Pancreas (tissue), 10 donors: ENCODE measurements at places on chromosomes 3 and 15. TPM values are rescaled to one million over a fixed set of nuclear protein-coding genes. Genes with fewer than 3 reads are reported as not detected.

CCDC33 gene
- not detected for total RNA-seq

MAPK6 gene
- total RNA-seq = 7.4 TPM

SMCO1 gene
- total RNA-seq = not detected

WDR76 gene
- total RNA-seq = 2.9 TPM

ACY1 gene
- 16.8 TPM for total RNA-seq

PRR20G gene
- total RNA-seq = not detected

FANCD2OS gene
- not detected for total RNA-seq

- DNase-seq = no peak
- no peaks in the 10 kb centered on the region for H3K4me1 ChIP-seq
- H3K4me3 ChIP-seq = no peak overlapping the region
- no peak overlapping the region for H3K27ac ChIP-seq
These were observed 52.4 kb downstream of the ANP32A start for GRCh38 chr15:68768321-68768720.

DNA sequence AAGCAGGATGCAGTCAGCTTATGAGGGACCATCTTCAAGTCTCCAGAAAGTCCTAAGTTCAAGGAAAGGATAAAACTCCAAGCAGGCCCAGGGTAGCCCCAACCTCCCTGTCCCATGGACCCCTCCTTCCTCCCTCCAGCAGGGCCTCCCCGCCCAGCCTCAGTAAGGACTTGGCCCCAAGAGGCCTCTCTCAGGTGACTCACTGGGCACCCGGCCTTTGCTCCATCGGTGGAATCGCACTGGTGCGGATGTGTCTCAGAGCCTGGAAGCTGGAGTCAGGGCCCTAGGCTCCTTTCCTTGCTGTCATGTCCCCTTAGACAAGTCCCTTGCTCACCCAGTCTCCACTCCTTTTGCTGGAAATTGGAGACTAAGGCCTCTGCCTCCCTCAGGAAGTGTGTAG, 114.4 kb upstream of the RNF7 start:
- DNase-seq = no peak
- no peak overlapping the region for H3K27ac ChIP-seq
- no peaks in the 10 kb centered on the region for H3K27me3 ChIP-seq
- no peaks in the 10 kb centered on the region for H3K36me3 ChIP-seq
- H3K4me3 ChIP-seq = no peak overlapping the region
- H3K4me1 ChIP-seq = no peaks in the 10 kb centered on the region

DNA sequence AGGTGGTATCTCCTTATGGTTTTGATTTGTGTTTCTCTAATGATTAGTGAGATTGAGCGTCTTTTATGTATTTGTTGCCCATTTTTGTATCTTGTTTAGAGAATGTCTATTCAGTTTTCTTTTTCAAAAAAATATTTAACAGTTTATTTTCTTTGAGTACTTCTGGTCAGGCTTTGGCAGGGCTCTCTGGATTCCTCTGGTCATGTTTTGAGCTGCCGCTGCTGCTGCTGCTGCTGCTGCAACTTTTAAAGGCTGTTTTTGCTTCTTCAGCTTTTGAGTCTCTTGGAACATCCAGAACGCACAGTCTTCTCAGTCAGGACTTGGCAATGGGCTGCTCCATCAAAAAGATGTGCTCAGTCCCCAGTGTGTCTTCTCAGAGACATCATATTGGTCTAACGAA, 40.1 kb downstream of the REC114 start:
- no peak overlapping the region for H3K4me3 ChIP-seq
- no peaks in the 10 kb centered on the region for H3K4me1 ChIP-seq
- no peak overlapping the region for H3K27ac ChIP-seq
- no peak for DNase-seq
- no peaks in the 10 kb centered on the region for H3K36me3 ChIP-seq
- H3K27me3 ChIP-seq = no peaks in the 10 kb centered on the region

DNA sequence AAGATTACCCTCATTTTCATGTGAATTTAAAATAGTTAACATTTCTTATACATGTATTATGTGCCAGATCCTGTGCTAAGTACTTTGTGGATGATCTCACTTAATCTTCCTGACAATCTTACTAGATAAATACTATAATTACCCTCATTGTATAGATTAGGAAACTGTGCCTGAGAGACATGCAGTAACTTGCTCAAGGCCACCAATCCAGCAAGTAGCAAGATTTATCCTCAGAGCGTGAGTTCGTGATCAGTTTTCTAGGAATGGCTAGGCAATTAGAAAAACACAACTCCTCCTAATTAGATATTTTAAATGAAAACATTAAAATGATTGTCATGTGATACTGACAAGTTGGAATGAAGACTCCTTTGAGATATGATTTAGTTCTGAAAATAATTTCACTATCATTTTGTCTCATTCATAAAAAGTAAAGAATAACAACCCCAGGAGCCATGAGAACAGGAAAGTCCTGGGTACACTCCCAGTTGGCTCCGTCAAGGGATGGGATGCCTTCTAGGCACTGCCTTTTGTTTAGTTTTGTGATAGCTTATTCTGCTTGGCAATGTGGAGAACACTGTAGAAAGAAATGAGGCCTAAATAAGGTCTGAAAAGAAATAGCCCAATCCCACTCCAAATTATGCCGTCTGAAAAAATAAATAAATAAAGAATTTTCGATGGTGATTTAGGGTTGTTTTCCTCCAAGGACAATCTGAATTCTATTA, 61.3 kb downstream of the FBN1 start:
- H3K4me3 ChIP-seq = no peak overlapping the region
- no peaks in the 10 kb centered on the region for H3K36me3 ChIP-seq
- DNase-seq = no peak
- H3K27me3 ChIP-seq = no peaks in the 10 kb centered on the region

- no peak for DNase-seq
- H3K4me1 ChIP-seq = peaks cover 9% of the 10 kb centered on the region
- H3K36me3 ChIP-seq = no peaks in the 10 kb centered on the region
- H3K4me3 ChIP-seq = no peak overlapping the region
These were observed 46.4 kb downstream of the TNFAIP8L3 start for GRCh38 chr15:51048308-51048707.

DNA sequence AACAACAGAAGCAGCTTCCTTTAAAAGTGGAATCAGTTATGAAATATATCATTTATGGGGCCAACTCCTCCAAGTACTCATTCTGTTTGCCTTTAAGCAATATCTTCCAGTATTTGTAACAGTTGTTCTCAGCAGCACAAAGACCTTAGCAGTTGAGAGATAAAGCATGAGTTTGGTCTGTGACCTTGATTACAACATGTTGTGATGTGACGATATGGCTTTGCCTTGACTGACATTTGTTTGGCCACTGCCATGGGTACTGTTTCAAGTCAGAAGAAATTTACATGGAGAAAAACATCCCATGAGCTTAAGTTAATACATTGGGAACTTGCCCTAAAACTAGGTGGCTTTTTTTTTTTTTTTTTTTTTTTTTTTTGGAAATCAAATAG, 175.1 kb upstream of the KBTBD8 start:
- no peaks in the 10 kb centered on the region for H3K27me3 ChIP-seq
- H3K4me3 ChIP-seq = no peak overlapping the region
- H3K36me3 ChIP-seq = no peaks in the 10 kb centered on the region
- H3K4me1 ChIP-seq = peaks cover 43% of the 10 kb centered on the region
- no peak for DNase-seq
- peak overlapping the region; percentile 74 for H3K27ac ChIP-seq

- H3K27ac ChIP-seq = no peak overlapping the region
- no peaks in the 10 kb centered on the region for H3K36me3 ChIP-seq
- no peak for DNase-seq
- no peak overlapping the region for H3K4me3 ChIP-seq
These were observed 164.3 kb upstream of the IL12A start for GRCh38 chr3:159824333-159824732.

- H3K4me3 ChIP-seq = no peak overlapping the region
- peaks cover 14% of the 10 kb centered on the region for H3K27me3 ChIP-seq
- no peak for DNase-seq
- no peaks in the 10 kb centered on the region for H3K4me1 ChIP-seq
- no peaks in the 10 kb centered on the region for H3K36me3 ChIP-seq
These were observed 146.2 kb downstream of the LMLN start for GRCh38 chr3:198106265-198106664.

- H3K27ac ChIP-seq = no peak overlapping the region
- no peaks in the 10 kb centered on the region for H3K36me3 ChIP-seq
- H3K4me3 ChIP-seq = no peak overlapping the region
- no peaks in the 10 kb centered on the region for H3K27me3 ChIP-seq
These were observed 14.1 kb upstream of the LOXL1 start for GRCh38 chr15:73912030-73912596.

GRCh38 chr3:13161771-13162535, 88.7 kb upstream of the IQSEC1 start:
- H3K27me3 ChIP-seq = no peaks in the 10 kb centered on the region
- no peaks in the 10 kb centered on the region for H3K4me1 ChIP-seq
- no peak for DNase-seq
- H3K4me3 ChIP-seq = no peak overlapping the region

- no peaks in the 10 kb centered on the region for H3K36me3 ChIP-seq
- H3K4me1 ChIP-seq = peaks cover 33% of the 10 kb centered on the region
- no peaks in the 10 kb centered on the region for H3K27me3 ChIP-seq
These were observed 2.2 kb downstream of the FURIN start for GRCh38 chr15:90870354-90871138.

- no peaks in the 10 kb centered on the region for H3K36me3 ChIP-seq
- H3K4me3 ChIP-seq = no peak overlapping the region
- no peaks in the 10 kb centered on the region for H3K27me3 ChIP-seq
- no peaks in the 10 kb centered on the region for H3K4me1 ChIP-seq
These were observed 12.4 kb downstream of the GNB4 start for GRCh38 chr3:179438841-179439240.

- H3K4me1 ChIP-seq = no peaks in the 10 kb centered on the region
- no peaks in the 10 kb centered on the region for H3K27me3 ChIP-seq
- H3K4me3 ChIP-seq = no peak overlapping the region
- H3K27ac ChIP-seq = no peak overlapping the region
- DNase-seq = no peak
These were observed 15.1 kb upstream of the ZBTB47 start for GRCh38 chr3:42638339-42638842.

DNA sequence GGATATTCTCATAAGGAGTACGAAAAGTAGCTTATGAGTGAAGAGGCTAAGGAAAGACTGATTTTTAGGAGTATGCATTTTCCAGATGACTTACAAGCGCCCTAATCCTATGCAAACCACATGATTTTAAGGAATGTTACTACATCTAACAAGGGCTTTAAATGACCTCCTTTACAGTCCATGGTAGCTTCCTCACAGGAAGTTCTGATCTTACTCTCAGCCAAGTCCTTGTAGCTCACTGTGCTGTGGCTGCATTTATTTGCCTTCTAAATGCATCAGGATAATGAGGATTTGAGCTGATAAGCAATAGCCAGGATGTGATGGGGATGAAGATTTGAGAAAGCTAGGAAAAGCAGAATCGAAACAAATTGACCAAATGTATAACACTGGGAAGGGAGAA, 896.0 kb downstream of the MCTP2 start:
- no peak overlapping the region for H3K27ac ChIP-seq
- H3K36me3 ChIP-seq = no peaks in the 10 kb centered on the region
- no peaks in the 10 kb centered on the region for H3K27me3 ChIP-seq
- H3K4me3 ChIP-seq = no peak overlapping the region

DNA sequence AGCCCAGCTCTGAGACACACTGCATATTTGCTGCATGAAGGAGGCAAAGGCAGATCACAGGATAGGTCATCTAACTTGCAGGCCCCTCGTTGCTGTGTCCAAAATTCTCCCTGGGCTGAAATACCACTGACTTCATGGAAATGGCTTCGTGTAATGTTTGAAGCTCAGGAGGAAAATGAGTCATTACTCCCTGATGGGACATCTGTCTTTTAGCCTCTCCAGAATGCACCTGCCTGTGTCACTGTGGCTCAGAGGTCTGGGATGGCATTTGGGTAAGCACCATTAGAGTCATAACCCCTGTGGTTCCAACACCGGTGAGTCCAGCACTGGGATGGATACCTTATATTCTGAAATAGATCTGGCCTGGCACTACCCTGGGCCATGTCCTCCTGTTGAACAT, 51.5 kb downstream of the IL12A start:
- no peaks in the 10 kb centered on the region for H3K27me3 ChIP-seq
- no peak for DNase-seq
- no peak overlapping the region for H3K27ac ChIP-seq
- H3K4me3 ChIP-seq = no peak overlapping the region

DNA sequence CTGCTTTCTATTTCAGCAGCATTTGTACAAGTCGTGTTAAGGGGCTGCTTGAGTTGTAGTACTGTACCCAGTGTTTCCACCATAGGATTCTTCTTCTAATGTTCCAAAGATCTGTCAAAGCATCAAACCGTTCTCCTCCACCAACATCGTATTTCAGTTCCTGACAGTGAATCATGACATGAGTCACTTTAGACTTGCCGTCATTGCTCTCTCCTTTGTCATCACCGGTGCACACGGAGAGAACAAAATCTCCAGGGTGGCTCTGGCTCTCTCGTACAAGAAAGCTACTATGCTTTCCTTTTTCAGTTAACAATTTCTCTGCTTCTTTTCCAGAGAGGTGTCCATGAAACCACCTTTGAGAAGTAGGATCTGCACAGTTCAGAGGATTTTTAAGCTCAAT, 270.9 kb upstream of the CCDC54 start:
- no peaks in the 10 kb centered on the region for H3K36me3 ChIP-seq
- no peaks in the 10 kb centered on the region for H3K4me1 ChIP-seq
- H3K4me3 ChIP-seq = no peak overlapping the region
- no peak overlapping the region for H3K27ac ChIP-seq

GRCh38 chr3:195407531-195408409, 35.0 kb downstream of the ACAP2 start:
- H3K4me3 ChIP-seq = no peak overlapping the region
- no peak for DNase-seq
- no peaks in the 10 kb centered on the region for H3K27me3 ChIP-seq
- no peaks in the 10 kb centered on the region for H3K4me1 ChIP-seq
- H3K27ac ChIP-seq = no peak overlapping the region
